Omental fat pad (tissue), 4 donors: ENCODE measurements at places on chromosomes 4 and X. TPM values are rescaled to one million over a fixed set of nuclear protein-coding genes. Genes with fewer than 3 reads are reported as not detected.

The MRPS18C gene
- total RNA-seq: 12.3 TPM

The FGFBP1 gene
- 1.1 TPM for total RNA-seq

The CC2D2A gene
- 25.2 TPM for total RNA-seq

The SLC10A4 gene
- total RNA-seq: not detected

The CXCL11 gene
- not detected for total RNA-seq

The CT55 gene
- not detected for total RNA-seq

The FGFBP2 gene
- 34.8 TPM for total RNA-seq

The C4orf51 gene
- not detected for total RNA-seq

The TEX13B gene
- not detected for total RNA-seq

The FMR1 gene
- total RNA-seq: 44.5 TPM

The KCND1 gene
- 11.3 TPM for total RNA-seq

The PCYT1B gene
- total RNA-seq: 0.25 TPM

The PGRMC2 gene
- 34.8 TPM for total RNA-seq
